ENCODE measurements at places on chromosomes 6 and 20.

- no peak for DNase-seq
Observed at GRCh38 chr6:37123957-37124729, 45.8 kb upstream of the PIM1 start.

DNA sequence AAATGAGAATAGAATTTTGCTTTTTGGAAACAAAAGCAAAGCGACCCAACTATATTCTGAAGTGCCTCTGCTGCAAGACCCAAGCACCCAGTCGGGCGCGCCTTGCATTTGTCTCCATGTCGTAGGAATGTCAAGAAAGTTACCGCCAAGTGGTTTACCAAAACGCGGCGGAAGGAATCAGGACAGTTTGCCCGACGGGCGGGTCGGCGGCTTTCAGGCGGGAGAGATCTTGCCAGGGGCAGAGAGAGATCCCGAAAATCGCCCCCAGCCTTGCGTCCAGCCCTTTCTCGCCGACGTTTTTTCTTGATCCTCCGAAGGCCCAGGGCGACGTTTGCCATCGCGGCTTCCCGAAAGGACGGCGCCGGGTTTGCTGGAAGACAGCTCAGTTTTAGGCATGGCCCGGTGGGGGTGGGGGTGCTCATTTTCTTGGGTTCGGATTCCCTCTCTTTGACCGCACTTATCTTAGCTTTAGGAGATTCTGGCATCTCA lies 4.0 kb upstream of the LIN28B start:
- no peak for DNase-seq

- no peak for DNase-seq
Observed at GRCh38 chr20:57548177-57549058, 12.5 kb upstream of the PCK1 start.

DNA sequence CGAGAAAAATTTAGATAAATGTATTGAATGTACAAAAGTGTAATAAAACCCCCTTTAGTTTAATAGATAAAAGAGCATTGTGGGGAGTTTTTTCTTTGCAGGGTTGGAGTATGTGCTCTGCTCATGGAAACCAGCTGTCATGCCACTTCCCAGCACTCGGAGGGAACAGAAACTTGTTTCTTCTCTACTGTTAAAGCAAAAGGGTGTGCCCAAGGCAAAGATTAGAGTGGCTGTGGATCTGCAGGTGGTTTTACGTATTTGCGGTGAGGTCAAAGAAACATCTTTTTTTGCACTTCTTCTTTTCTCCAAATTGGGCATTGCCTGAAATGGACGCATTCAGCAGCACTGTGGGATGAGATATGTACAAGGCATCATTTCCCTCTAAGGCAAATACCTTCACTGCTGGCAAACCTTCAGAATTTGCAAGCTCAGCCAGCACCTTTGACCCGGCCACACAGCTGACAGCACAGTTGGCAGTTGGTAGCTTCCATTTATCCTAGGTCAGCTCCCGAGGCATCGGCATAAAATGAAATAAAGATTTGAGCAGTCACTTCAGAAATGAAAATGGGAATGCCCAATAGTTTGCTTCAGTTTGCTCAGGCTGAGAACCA lies 178.4 kb upstream of the EYA4 start:
- DNase-seq: no peak

DNA sequence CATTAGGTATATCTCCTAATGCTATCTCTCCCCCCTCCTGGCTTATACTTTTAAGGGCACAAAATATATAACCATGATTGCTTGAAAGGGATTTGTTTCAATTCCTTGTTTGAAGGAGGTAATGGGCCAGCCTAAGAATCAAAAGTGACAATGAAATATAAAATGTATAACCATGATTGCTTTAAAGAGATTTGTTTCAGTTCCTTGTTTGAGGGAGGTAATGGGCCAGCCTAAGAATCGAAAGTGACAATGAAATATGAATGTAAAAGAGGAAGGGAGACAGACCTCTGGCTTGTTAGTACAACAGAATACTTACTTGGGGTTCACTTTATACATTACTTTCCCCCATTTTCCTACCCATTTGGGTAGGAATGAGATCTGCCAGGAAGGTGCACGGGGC lies 55.5 kb downstream of the FOXC1 start:
- no peak for DNase-seq

GRCh38 chr6:137496368-137496767 lies 2.2 kb upstream of the OLIG3 start:
- DNase-seq: no peak

DNA sequence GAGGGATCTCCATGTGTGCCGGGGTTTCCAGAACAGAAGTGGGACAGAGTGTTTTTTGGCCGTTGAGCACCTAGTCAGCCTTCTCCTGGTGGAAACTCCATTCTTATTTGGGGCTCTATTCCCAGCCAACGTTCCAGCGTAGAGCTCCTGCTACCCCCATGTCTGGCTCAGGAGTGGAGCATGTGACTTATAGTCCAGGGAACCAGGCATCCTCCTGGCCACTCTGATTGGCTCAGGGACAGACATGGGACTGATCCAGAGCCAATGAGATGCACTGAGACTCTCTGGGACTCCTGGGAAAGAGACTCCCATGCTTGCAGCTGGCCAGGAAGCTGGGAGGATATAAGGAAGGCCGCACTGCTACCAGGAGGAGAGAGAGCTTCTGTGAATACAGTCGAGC lies 87.1 kb downstream of the SULF2 start:
- DNase-seq: no peak

GRCh38 chr20:47521059-47521808 lies 19.5 kb downstream of the NCOA3 start:
- no peak for DNase-seq

GRCh38 chr6:46690911-46691451 lies 3.3 kb downstream of the TDRD6 start:
- no peak for DNase-seq

DNA sequence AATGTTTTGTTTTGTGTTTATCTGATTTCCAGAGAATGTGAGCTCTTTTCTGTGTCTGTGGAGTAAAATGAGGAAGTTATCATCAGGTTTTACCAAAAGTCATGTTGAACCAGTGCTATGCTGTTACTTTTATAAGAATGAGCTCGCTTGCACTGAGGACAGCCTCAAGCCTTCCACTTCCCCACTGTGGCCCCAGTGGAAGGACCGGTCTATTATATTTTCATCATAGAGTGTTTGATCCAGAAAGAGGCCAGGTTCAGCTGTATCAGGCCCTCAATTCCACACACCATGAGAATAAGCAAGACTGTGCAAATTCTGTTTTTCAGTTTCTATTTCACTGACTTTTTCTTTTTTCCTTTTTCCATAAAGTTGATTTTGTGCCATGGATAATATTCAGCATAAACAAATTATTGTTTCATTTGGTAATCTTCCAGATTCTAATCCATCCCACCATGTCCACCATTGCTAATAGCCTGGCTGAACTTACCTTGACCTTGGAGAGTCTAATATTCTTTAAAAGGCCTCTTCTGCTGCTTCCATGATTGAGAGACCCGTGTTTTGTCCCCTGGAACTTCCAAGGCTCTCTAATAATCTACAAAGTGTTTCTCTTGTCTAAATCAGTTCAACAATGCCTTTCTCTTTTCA lies 286.2 kb downstream of the THBS2 start:
- no peak for DNase-seq

Data from Jurkat, Clone E6-1 (cell line).